ENCODE measurements at places on chromosomes 3 and 15.

- no peak for DNase-seq
Observed at GRCh38 chr3:32480604-32481003, 22.0 kb downstream of the CMTM6 start.

DNA sequence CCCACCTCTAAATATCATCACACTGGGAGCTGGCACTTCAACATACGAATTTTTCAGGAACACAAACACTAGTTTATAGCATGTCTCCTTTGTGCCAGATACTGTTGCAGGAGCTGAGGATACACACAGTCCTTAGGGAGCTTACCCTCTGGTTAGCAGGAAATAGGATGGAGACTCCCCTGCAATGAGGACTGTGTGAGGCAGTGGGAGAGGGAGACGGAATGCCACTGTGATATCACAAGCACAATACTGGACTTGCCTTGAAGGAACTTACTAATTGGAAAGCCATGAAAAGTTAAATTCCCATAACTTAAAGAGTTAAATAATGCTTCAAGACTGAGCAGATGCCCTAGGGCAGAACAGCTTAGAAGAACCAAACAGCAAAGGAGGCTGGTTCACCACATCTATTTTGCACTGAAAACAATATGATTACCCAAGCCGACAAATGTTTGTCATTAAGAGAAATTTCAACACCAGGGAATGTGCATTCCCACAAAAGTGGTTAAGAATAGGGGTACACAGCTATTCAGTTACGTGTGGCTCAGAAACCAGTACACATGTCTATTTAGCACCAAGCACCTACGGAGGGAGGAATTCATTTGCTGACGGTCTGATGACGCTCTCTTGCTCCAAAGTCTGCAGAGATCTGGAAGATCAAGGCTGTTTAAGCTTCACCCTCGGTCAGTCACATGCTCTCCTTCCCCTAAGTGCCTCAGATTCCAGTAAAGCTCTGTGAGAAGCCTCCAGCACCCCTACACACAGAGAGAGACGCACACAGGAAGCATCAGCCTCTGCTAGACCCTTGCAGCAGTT, 5.2 kb downstream of the TBC1D2B start:
- no peak for DNase-seq

DNA sequence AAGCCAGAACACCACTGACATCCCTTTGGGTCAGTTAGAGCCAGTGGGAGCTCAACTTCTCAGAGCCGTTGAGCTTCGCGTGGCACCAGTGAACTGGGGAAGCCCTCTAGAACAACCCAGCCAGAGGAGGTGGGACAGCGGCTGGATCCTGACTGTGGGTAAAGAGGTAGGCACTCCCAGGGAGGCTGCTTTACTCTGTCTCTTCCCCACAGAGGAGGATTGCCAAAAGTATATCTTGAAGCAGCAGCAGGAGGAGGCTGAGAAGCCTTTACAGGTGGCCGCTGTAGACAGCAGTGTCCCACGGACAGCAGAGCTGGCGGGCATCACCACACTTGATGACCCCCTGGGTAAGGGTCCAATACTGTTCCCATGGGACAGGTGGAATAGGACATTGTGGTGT, 1.2 kb downstream of the MYD88 start:
- no peak for DNase-seq

DNA sequence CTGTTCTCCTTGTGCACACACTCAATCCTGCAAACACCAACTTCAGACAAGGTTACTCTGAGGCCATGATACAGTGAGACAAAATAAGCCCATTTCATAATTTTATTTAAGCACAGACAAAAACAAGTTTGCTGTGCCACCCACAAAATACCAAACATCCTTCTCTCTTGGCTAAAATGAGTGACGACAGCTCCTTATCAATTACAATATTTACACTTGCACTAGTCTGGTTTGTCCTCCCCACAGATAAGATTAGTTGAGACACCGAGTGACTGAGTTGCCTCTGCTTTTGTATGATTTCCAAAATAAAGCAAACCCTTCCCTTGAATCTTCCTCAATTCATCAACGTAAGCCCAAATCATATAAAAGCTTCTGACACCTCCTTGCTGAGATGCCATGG, 233.5 kb upstream of the ATP10A start:
- DNase-seq: no peak

DNA sequence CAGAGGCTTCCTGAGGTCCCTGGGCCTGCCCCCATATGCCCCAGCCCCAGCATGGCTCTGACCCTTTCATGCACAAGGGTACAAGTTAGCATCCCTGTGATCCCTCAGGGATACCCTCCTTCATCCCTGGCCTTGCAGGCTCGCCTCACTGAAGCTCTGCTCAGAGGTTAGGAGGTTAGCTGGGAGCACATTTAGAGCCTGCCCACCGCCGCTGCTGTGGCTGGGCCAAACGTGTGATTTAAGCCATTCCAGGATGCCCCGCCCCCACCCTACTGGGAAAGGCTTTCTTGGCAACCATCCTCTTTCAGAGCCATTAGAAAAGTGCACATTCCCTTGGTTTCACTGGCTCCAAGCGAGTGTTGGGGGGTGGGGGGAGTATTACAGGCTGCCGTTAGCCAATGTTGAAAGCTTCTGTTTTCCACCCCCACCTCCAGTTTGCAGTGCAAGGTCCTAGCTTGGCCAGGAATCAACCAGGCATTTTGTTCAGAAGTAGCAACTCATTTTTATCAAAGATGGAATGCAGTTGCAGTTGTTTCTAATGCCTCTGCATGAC, 6.3 kb upstream of the HES1 start:
- DNase-seq: no peak

DNA sequence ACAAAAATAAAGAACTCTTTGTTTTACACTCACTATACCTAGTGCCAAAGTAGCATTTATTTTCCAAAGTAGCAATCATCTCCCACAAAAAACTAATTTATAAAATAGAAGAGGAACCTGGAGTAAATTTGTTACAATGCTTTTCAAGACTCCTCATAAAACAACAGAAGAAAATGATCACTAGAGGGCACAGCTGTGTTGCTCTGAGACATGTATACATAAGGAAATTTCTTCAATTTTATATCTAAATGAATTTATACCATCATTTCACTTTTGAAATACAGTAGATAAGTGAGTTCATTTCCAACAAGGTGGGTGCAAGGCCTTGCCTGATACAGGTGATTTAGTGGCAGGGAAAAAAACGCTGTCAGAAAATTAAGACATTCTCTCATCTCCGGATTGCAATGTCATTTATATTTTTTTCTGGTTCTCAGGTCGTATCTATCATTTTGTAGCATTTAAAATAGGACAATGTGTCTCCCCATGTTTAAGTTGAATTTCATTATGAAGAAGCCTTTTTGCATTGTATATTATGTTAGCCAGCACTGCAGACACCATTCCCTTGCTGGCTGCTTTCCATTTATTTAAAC, 25.3 kb upstream of the ARHGEF26 start:
- no peak for DNase-seq

DNA sequence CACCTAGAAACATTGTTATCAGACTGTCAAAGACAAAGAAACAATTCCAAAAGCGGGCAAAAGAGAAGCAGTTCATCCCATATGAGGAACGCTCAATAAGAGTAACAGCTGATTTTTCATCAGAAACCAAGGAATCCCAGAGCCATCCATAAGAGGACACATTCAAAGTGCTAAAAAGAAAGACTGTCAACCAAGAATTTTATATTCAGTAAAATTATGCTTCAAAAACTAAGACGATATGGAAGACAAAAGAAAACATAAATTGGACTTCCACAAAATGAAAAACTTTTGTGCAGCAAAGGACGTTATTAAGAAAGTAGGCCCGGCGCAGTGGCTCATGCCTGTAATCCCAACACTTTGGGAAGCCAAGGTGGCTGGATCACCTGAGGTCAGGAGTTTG, 4.0 kb downstream of the LEO1 start:
- DNase-seq: no peak

DNA sequence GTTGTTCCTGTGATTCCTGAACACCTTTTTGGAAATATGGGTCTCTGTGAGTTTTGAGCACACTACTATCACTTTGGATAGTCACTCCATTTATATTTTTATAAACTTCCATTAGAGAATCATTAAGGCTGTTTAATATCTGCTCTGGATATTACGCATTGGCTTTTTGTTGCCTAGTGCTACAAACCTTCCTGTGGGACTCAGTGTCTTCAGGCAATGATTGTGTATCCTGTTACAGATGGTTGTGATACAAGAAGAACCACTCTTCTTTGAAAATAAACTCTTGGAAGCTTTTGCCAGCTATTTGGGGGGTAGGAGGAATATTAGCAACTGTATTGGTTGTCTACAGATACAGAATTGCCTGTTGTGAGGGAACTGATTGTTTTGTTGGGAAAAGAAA, 15.6 kb downstream of the GCSAM start:
- no peak for DNase-seq

DNA sequence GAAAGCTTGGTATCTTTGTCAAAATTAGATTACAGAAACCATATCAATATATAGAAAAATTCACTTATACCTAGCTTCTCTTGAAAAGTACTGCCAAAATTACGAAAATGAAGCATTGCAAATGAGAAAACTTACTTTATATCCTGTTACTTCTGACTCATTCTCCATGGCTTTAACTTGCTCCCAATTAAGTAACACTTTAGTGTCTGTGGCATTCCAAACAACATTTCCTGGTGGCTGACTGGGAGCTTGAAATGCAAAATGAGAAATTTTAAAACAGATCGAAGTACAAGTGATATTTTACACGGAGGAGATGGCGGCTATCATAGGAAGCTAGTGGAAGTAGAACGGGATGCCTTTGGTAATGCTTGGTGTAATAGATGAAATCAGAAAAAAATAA, 347.3 kb downstream of the CNTN3 start:
- no peak for DNase-seq

- DNase-seq: no peak
Observed at GRCh38 chr3:192219926-192220325, 507.4 kb downstream of the FGF12 start.

DNA sequence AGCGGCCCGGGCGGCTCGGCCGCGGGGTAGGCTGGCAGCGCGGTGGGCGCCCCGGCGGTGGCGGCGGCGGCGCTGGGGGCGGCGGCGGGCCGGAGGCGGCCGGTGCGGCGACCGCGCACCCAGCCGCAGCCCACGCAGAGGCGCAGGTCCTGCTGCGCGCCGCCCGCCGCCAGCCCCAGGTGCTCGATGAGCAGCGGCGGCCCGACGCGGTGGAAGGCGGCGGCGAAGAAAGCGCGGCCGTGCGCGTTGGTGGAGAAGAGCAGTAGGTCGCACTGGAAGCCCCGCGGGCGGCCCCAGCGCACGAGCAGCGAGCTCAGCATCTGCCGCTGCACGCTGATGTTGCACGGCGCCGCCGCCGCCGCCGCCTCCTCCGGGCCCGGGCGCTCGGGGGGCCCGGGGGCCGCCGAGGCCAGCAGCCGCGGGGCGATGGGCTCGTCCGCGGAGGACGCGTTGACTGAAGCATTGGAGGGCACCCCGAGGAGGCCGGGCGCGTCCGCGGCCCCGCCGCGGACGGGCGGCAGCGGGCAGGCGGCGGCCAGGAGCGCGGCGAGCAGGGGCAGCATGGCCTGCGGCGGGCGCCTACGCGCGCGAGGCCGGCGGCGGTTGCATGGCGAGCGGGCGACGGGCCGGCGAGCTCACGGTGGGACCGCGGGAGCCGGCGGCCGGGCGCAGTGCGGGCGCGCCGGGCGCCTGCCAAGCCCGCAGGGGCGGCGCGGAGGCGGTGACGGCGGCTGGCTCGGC, 452 bp downstream of the TMEM158 start:
- DNase-seq: no peak

DNA sequence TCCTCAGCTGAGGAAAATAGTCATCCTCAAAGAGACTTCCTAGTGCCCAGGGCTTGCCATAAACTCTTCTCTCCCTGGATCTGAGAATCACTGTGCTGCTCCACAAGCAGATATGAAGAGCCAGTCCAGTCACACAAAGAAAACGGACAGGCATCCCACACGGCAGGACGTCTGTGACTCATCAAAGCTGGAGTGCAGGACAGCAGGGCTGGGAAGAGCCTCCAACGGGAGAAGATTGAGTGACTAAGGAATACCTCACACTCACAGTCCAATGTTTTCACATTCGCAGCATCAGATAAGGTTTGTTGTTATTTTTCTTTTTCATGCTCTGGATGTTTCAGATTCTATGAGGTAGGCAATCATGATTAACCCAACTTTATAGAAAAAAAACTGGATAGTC, 57.8 kb downstream of the NEK10 start:
- no peak for DNase-seq

GRCh38 chr15:59268168-59268851, 61.7 kb downstream of the LDHAL6B start:
- no peak for DNase-seq

GRCh38 chr3:125121246-125122010, 65.6 kb upstream of the HEG1 start:
- no peak for DNase-seq

DNA sequence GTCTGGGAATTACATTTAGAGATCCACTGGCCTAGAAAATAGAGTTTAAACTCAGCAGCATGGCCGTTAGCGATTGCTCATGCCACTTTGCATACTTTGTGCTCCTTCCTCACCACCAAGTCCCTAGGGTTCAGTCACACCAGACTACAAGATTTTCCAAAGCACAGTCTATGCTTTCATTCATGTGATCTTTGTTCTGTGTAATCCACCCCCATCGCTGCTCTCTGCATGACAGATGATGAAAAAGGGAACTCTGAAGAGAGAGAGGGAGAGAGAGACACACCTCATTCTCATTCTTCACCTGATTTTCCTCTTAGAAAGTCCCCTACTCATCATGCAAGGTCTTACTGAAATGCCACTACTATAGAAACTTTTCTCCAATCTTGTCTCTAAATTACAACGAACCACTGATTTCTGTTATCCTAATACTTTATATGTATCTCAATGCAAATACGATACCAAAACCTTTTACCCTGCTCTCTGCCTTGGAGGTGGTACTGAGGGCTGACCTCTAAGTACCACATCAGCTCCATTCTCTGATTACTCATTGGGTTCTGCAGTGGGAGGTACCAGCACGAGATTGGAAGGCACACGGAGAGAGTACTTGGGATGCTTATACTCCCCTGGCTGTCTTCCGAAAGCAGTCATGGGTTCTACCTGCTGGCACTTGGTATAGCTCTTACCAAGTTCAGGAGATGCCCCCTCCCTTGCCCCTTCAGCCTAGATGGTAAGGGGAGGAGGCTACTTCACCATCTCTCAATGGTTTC, 1.1 kb upstream of the PARP15 start:
- no peak for DNase-seq

GRCh38 chr3:1093217-1093616, 393 bp downstream of the CNTN6 start:
- DNase-seq: no peak

DNA sequence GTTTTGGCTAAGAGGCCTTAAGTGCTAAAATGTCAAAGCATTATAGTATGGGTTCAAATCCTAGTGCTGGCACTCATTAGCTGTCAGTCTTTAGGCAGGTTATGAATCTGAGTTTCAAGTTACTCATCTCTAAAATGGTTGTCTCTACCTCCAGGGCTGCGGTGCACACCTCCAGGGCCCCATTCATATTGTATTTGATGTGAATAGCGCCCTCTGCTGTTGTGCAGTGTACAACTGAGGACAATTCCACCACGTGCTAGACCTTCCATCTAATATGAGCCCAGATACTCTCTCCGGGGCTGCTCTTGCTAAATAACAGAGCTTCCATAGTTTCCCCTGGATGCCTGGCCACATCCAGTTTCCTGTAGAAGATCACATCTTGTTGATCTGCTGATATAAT, 54.3 kb downstream of the OXNAD1 start:
- DNase-seq: peak; percentile 71

GRCh38 chr3:133943639-133944141, 48.0 kb upstream of the RAB6B start:
- no peak for DNase-seq

- no peak for DNase-seq
Observed at GRCh38 chr15:99621767-99622166, 56.0 kb downstream of the MEF2A start.

All from activated CD4-positive, CD25-positive, alpha-beta regulatory T cell treated with anti-CD3 and anti-CD28 coated beads, Interleukin-2, amount 50 U/mL, for 16 hours (primary cell).